Smooth muscle cell of the brain vasculature (primary cell): ENCODE measurements at places on chromosomes 5 and 9.

GRCh38 chr9:120336021-120336752 lies 243.8 kb downstream of the CDK5RAP2 start:
- no peak for DNase-seq

DNA sequence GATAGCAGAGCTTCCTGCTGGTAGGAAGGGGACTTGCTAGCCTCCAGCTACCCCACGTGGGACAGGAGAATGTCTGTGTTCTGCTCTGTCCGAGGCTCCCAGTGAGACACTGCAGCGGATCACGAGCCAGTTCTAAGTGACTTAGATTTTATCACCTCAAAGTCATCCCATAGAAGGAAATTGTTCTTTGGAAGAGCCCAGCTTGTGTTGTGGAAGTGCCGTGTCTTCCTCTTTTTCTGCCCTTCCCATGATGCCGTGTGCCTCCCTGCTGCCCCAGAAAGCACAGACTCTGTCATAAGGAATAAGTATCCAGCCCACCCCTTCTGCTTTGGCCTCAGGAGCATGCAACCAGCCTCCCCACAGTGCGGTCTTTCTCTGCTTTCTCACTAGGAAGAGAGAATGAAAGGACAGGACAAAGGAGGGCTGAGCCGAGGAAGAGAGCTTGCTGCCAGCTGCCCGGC lies 35.6 kb downstream of the RUFY1 start:
- DNase-seq, result no peak

GRCh38 chr9:24479361-24480059 lies 66.2 kb downstream of the IZUMO3 start:
- DNase-seq, result no peak

- no peak for DNase-seq
Measured at GRCh38 chr5:56594792-56595191, 220.6 kb upstream of the MAP3K1 start.

DNA sequence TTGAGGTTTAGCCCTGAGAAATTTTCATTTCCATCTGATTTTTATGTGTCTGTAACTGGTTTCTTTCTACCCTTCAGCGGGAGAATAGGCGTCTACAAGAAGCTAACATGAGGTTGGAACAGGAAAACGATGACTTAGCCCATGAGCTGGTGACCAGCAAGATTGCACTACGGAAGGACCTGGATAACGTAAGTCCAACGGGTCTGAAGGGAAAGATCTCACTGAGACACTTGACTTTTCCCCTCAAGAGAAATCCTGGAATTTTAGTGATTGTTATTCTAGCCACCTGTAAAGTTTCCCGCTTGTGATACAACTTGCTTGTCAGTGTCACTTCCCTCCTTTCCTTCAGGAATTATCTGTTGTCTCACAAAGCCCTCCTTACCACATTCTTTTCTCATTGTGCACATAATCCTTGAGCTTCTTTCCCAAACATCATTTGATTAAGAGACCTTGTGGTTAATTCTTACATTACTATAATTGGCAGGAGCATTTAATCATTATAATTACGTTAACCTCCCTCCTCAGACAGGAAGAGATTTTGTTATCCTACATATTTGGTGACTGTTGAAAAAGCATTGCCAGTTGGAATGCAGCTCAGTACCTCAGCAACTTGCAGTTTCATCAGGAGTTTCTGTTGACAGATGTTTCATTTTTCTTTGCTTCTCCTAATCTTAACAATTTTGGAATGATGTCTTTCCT lies 56.9 kb downstream of the GPR21 start:
- no peak for DNase-seq

GRCh38 chr5:142661143-142661542 lies 24.7 kb downstream of the FGF1 start:
- no peak for DNase-seq

- peak; percentile 89 for DNase-seq
Measured at GRCh38 chr9:111926421-111926875, 29.8 kb downstream of the UGCG start.

- DNase-seq, result no peak
Measured at GRCh38 chr5:124868676-124869075, 122.2 kb upstream of the ZNF608 start.

DNA sequence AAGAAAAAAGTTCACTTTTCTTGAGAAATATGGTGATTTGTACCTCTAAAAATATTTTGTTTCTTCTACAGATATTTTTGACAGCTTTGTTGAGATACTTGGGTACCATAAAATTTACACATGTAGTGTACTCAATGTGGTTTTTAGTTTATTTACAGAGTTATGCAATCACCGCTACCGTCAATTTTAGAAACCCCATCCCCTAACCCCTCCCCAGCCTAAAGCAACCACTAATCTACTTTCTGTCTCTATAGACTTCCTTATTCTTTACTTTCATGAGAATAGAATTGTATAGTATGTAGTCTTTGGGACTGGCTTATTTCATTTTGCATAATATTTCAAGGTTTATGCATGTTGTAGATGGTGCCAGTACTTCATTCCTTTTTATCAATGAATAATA lies 45.0 kb upstream of the TDRD7 start:
- DNase-seq, result no peak

DNA sequence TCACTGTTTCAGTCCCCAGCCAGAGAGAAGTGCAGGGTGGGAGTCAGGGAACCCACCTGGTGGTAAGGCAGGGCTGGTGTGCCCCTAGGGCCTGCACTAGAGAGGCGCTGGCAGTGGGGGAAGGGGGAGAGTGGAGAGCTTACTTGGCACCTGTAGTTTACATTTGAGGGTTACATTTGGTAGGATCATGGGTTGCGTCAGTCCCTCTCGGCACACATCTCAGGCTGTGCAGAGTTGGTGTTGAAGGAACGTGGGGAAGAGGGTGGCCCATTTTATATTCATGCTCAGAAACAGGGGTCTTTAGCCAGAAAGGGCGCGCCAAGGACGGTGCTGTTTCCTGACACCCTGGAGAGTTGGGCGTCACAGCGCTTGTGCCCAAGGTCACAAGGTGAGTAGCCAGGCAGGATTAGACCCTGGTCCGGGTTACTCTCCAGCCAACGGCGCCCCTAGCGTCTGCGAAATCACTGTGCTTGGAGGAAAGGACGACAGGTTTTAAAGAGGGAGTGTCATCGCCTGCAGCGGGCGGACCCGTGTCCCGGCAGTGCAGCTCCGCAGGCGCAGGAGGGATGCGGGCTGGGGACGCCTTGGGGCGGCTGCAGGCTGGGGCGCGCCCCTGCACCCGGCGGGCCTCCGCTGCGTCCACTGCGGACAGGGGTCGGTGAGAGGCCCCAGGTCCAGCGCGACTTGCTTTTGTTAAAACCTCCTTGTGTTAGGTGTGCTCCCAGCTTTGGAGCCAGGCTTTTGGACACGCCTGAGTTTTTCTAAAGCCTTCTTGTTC lies 272.6 kb downstream of the FANCC start:
- DNase-seq, result no peak

DNA sequence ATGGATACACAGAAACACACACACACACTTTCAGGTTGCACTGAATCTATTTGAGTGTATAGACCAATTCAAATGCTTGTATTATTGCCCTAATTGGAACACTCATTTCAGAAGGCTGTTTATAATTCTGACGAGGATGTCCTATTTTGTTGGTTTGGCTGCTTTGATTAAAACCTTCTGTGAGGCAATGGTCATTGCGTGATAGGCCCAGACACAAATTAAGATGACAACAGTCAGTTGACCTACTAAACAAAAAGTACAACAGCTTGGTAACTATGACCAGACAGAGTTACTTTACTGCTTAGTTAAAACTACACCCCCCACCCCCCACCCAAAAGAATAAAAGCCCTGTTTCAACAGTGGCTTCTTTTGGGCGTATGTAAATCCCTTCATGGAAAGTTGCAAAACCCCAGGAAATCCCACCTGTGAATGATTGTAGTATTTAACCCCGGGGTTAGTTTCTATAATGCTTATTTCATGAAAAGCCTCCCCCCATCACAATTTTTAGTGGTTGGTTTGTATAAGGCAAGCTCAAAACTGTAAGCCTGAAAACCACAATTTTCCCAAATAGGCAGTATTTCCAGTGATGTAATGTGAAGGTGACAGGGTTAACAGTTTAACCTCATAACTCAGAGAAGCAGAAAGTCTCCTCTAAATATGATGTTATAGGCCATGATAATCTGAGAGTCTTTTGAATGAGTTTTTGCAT lies 340.8 kb downstream of the FGF10 start:
- no peak for DNase-seq

DNA sequence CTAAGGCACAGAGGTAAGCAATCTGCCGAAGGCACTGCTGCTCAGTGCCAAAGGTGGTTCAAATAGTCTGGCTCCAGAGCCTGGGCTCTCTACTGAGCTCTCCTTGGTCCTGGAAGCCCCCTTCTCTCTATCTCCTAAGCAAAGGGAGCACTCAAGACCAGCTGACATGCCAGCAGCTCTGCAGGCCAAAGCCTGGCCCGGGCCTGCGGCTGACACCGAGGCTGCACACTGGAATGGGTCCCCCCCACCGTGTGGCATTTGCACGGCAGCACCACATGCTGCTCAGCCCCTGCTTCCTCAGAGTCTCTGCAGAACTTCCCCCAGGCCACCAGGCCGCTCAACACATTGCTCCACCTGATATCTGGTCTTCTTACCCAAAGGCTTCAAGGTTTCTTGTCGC lies 57.8 kb upstream of the GOLPH3 start:
- no peak for DNase-seq

DNA sequence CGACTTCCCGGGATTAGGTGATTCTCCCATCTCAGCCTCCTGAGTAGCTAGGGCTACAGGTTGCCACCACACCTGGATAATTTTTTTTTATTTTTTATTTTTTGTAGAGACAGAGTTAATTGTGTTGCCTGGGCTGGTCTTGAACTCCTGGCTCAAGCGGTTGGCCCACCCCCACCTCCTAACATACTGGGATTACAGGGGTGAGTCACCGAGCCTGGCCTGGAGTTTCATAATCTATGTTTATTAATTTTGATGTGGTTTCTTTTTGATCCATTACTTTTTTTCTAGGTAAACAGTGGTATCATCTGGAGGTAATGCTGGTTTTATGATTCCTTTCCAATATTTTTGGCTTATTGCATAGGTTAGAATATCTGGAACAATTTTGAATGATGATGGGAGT lies 54.2 kb downstream of the KIAA1958 start:
- DNase-seq, result no peak

GRCh38 chr9:75071530-75072122 lies 16.3 kb downstream of the NMRK1 start:
- DNase-seq, result no peak

- peak; percentile 7 for DNase-seq
Measured at GRCh38 chr5:143805861-143806260, 6.1 kb upstream of the HMHB1 start.

- DNase-seq, result no peak
Measured at GRCh38 chr9:133210609-133211008, 1.6 kb upstream of the OBP2B start.

DNA sequence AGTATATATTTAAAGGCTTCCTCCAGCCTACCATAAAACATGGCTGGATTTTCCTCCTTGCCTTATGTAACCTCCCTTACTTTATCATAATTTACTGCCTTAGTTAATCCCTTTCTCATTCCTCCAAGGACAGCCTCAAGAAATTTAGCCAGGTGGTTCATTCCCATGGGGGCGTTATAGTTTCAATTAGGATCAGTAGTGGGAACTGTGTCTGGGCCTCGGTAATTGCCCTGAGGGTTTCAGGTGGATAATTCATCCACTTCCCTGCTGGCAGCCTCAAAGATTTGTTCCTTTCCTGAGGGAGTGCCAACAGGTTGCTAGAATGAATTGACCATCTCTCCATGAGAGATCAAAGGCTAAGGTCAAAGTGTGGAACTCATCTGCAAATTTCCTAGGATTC lies 4.3 kb upstream of the GM2A start:
- no peak for DNase-seq

DNA sequence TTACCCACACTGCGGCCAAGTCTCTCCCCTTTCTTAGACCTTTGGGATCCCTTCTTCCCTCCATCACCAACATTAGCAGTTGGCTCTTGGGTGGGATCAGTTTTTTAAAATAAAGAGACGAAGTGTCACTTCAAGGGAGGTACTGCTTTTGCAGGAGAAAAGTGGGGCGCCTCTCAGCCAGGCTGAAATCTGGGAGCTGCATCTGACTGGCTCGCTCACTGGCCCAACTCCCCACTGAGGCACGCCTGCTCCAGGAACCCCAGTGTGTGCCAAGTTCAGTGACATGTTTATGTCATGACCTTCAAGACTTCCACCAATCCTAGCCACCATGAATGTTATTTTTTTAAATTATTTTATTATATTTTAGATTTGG lies 130.5 kb downstream of the MVB12B start:
- no peak for DNase-seq

DNA sequence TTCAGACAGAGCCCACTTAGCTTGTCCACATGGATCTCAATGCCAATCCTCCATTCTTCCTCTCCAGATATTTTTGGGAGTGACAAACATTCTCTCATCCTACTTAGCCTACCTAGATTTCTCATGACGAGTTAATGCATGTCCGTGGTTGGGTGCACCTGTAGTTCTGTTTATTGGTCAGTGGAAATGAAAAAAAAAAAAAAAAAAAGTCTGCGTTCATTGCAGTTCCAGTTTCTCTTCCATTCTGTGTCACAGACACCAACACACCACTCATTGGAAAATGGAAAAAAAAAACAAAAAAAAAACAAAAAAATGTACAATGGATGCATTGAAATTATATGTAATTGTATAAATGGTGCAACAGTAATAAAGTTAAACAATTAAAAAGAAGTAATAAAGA lies 59.0 kb downstream of the BASP1 start:
- DNase-seq, result no peak

DNA sequence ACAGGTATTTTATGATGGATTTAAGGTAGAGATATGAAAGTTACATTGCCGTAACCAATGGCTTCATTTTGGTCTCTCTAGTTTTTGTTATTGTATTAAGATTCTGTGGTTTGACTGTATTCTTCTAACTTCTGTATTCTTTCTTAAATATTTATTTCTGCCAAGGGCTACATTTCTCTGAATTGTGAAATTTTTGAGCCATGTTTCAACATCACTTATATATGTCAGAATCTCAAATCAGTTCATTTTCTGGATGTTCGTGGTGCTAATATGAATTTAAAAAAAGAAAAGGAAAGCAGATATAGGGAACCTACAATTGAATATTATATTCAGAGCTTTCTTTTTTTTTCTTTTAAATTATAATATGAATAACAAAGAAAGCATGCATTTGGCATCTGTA lies 142.7 kb downstream of the ANXA1 start:
- no peak for DNase-seq

- DNase-seq, result no peak
Measured at GRCh38 chr9:93346231-93347112, 105.0 kb upstream of the FAM120A start.

DNA sequence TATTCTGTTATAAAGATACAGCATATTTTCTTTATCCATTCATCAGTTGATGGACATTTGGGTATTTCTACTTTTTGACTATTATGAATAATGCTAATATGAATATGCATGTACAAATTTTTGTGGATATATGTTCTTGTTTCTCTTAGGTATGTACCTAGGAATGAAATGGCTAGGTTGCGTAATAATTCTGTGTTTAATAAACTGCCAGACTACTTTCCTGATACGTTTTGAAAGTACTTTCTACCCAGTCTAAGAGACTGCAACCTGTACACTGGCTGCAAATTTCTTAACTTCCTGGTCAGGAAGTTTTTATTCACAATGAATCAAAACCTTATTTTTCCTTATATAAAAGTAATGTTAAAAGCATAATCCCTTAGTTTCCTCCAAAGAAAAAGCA lies 93.9 kb upstream of the STARD4 start:
- DNase-seq, result no peak
